ENCODE measurements at places on chromosomes 5 and 9.

- no peak for DNase-seq
These were observed 140.2 kb downstream of the SLC24A2 start for GRCh38 chr9:19648672-19649071.

- DNase-seq = no peak
These were observed 69.8 kb downstream of the ANKH start for GRCh38 chr5:14801792-14802191.

DNA sequence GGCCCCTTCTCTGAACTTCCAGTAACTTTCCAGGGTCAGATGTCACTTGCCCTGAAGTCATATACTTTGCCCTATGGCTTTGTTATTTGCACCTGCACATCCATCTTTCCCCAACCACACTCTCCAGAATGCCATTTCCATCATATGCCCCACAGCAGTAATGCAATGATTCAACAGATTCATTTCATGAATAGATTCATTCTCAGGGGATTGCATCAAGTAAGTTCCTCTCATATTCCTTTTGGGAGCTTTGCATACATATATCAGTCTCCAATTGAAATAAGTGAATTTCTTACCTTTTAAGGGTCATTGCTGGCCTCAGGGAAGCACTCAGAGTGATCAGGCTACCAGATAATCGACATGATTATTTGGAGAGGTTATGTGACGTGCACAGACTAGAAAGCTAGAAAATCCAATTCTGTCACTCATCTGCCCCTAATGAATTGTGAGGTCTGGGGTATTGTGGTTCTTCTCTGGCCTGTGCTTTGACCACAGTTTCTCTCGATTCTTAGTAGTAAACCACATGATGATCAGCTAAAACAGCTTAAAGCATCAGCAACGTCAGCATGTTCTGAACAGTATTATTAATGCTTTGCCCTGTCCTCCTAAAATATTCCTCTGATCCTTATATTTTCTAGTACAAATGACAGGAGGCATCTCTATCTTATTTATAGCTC lies 179.9 kb downstream of the ATPSCKMT start:
- no peak for DNase-seq

DNA sequence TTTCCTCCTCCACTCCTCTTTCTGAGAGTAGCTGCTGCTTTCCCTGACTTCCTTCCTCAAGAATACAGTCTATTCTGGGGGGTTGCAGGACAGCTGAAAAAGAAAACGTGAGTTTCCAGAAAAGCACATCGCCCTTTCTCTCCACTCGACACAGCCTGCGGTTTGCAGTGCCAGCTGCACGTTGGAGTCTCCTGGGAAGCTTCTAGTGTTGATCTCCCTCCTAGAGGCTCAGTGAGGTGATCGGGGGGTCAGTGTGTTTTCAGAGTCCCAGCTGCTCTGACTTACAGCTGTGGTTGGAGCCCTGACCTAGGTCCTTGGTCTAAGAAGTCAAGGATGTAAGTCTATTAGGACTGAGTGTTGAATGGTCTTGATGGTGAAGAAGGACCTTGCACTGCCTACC lies 25.0 kb upstream of the SUSD3 start:
- no peak for DNase-seq

DNA sequence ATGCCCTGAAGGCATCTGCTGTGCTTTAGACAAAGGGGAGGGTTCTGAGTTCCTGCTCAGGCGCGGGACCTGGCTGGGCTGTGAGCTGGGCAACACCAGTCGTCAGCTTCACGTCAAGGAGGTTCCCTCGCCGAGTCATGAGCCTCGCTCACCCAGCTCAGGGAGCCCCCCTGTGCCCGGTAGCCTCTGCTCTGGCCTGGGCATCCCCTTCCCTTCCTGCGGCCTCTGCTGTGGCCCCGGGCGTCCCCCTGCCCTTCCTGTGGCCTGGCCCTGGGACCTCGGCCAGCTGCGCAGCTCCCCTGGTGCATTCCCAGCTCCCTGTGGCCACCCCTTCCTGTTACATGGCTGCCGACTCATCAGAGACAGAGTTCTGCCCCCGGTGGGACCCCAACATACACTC lies 29.8 kb downstream of the TERT start:
- no peak for DNase-seq

DNA sequence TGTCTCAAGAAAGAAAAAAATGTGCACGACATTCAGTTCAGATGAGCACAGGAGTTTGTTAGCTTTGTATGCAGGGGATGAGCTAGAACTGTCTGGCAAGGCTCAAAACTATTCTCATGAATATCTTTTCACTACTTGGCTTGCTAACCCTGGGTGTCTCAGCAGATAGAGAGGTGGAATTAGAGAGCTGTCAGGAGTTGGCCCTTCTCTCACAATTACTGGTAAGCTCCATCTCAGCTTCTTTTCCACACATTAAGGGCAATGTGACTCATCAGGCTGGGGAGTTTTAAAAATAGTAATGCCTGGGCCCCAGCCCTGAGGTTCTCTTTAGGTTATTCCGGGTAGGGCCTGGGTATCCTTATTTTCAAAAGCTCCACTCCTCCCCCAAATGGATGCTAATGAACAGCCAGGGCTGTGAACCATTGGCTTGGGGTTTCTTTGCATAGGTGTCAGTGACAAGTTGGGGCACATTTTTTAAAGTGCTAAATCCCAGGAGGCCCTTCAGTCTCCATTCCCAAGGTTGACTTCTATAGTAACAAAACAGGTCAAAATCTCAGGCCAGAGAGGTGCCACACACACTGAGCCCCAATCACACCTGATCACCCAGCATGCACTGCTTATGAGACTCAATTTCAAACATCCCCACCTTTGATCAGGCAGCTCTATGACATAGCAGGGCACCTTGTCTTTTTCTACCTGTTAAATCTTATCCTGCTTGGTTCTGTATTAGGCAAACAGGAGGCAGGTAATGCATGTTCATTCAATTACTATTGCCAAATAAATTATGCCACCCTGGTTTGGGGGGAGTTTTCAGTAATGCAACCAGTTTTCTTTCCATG lies 239.7 kb upstream of the DAP start:
- DNase-seq = no peak

DNA sequence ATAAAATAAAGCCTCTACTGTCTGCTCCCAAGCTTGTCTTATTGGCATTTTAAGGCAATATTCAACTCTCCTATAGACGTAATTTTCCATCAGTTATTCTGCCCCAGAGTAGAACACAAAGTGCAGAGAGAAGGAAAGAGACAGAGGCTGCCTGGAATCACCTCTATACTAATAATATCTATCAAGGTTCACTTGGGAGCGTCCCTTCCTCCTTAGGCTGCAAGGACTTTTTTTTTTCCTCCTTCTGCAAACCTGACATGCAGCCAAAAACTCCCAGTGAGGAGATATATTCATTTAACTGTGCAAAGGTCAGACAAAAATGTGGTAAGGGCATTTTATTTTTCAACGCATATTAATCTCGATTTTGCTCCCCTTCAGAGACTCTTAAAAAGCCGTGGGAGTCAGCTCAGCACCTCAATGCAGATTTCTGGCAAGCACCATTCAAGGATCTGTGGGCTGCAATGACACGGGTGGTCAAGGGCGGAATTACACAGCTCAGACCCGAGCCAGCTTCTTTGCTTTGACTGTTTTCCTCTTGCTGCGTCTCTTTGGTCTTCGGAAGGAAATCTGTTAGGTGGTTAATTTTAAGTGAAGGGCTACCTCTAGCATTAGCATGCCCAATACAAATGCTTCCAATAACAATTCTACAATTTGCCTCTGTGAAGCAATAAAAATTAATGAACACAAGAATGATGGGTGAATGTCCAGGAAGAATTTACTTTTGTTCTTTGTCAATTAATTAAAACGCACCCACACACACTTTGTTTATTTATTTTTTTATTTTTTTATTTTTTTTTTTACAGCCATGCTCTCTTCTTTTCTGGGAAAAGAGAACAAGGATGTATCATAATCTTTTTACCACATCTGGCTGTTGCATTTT lies 587.7 kb upstream of the GRAMD2B start:
- DNase-seq = no peak

DNA sequence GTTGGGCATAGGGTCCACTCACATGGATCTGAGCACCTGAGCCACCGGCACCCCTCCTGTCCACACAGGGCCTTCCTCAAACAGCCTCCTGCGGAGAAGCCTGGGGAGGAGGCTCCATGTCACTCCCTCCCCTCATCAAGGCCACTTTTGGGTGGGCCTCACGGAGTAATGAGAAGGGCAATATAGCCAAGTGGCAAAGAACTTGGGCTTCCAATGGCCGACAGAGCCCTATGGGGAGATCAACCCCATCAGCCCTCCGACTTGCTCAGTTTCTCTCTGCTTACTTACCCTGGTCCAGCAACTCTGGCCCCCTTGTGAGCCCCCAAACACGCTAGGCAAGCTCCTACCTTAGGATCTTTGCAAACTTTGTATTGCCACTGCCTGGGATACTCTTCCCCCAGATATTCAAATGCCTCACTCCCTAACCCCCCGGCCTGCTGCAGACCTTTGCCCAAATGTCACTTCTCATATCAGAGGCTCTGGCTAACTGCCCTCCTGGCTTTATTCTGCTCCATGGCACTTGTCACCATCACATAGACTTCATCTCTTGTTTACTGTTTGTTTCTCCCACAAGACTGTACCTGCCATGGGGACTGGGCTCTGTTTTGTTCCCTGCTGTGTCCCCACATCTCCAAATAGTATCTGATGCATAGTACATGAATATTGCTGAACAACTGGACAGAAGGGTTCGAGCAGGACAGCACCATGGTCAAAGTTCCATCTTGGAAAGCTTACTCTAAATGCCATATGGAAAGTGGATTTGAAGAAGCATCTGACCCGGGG lies 220.8 kb downstream of the FSTL4 start:
- DNase-seq = no peak

DNA sequence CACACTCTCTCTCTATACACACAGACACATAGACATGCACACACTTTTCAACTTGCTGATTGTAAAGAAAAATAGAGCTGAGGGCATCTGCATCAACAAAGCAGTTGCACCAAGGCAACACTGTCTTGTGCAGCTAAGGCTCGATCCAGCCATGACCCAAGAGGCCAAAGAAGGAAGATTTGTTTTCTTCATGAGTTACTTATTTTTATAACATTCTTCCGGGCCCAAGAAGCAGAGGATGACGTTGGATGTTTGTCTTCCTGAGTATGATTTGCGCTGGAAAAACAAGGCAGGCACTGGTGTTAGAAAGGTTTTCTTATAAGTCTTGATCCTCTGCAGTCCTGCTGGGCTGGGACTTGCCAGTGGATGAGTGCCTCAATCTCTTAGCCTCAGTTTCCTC lies 344.1 kb downstream of the ADAMTS6 start:
- no peak for DNase-seq

DNA sequence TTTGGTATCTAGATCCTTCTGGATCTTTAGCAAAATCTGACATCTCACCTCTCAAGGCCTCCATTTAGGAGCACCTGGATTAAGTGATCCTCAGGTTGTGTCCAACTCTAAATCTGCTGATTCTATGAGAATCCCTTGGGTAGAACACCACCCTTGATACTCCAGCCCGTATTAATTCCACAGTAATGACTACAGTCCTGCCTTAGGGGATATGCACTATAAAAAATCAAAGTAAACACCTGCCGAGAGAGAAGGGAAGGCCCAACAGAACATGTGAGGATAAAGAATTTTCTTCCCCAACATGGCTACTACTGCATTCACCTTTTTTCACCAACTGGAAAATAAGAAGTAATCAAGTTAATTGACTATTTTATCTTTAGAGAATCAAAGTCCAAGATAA lies 27.6 kb downstream of the DAP start:
- no peak for DNase-seq

- DNase-seq = no peak
These were observed 431.0 kb upstream of the MEF2C start for GRCh38 chr5:89313804-89314588.

DNA sequence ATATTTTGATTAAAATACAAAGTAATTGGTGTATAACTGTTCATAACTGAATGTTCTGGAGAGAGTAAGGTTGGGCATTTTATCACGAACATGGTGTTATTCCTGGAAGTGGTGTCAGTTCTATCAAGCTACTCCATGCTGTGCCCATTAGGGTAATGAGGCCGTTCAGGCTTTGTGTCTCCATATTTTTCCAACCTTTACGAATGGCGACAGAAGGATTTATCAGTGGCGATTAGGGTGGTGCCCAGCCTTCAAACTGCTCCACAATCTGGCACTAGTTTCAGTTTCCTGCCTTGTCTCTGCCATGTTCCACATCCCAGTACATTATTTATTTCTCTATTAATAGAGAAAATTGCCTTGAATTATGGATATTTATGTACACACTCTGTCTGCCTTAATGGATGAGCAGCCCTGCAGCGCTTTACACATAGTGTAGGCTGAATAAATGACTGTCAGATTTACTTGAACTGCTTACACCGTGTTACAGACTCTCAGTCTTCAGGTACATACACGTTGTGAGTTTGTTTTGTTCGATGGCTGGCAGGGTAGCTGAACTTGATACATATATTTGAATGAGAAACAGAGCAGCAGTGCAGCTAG lies 23.9 kb upstream of the TMC1 start:
- DNase-seq = no peak

DNA sequence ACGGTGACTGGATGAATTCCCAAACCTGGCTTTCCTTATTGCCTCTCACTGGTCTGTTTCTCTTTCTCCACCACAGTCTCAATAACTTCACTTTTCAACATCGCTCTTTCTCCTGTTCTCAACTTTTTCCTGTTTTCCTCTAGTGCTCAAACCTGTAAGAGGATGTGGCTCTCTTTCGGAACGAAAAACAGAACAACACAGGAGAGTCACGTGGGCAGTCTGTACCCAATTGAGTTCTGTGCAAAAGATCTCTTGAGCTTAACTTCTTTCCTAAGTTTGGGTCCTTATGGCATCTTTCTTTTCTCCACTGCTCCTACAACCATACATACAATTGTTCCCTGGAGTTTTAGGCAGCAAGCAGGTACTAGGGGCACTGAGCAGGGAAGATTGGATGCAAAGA lies 8.9 kb downstream of the HAVCR1 start:
- no peak for DNase-seq

GRCh38 chr5:55694152-55694830 lies 17.8 kb downstream of the SLC38A9 start:
- DNase-seq = no peak

DNA sequence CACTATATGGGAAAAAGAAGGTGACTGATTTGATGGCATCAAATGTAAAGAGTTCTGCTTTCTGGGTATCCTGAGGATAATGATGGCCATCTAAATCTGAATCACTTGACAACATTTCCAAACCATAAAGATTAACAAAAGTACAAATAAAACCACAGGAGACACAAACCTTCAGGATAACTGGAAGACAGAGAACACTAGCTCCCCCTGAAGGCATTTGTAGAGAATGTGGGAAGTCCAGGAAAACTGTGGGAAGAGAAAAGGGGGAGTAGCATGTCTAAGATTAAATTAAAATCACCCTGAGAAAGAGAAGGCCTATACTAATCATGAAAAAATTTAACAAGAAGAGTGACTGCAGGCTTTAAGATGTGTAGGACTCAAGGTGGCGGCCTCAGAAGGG lies 116.2 kb downstream of the PRELID2 start:
- no peak for DNase-seq
